ENCODE measurements at places on chromosomes 5 and 9.

GRCh38 chr9:96487029-96487396, 37.0 kb downstream of the HABP4 start:
- no peak for DNase-seq

DNA sequence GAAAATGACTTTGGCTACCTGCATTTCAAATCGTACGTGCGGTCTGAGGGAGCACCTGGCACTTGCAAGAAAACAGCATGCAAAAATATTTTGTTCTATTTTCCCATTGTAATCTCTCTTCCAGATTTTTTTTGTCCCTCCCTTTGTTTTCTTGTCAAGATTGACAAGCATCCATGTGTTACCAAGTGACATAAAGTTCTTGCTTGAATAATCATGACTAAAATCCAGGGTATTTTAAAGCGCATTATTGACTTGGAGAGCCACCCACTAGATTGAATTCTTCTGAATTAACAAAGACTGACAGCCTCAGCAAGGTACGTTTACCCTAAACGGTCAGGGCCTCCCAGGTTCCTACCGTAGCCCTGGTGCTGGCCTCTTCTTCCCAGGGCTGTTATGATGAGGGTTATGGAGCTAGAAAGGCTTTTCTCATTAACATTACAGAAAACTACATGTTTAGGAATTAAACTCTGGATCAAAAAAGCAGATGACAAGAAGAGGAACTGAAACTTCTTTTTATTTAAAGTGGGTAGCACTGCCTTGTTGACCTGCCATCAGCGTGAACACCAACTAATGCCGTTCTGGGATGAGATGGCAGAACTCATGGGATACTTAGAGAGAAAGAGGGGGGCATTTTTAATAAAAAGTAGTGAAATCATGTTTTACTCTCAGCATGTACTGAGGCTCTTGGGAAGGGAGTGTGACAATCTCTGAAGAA, 297.0 kb downstream of the EFNA5 start:
- DNase-seq, result no peak

- DNase-seq, result no peak
Observed at GRCh38 chr5:166287866-166288265, 2003.6 kb upstream of the WWC1 start.

DNA sequence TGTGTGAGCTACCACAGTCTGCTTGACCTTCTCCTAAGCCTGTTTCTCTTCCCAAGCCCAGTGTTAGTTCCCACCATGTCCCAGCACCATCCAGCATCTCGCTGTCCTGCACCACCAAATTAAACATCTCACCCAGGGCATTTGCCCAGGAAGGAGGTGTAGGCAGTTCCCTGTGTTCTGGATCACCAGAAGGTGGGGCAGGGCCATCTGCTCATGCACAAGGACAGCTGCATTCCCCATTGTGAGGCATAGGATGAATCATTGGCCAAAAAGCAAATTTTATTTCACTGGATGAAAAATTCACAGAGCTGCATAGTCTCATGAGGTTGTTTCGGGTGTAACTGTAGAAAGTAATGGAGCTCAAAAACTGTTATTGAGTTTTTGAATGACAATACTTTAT, 89.5 kb upstream of the GRIA1 start:
- no peak for DNase-seq

- DNase-seq, result no peak
Observed at GRCh38 chr5:73233461-73234203, 60.6 kb downstream of the TMEM174 start.

DNA sequence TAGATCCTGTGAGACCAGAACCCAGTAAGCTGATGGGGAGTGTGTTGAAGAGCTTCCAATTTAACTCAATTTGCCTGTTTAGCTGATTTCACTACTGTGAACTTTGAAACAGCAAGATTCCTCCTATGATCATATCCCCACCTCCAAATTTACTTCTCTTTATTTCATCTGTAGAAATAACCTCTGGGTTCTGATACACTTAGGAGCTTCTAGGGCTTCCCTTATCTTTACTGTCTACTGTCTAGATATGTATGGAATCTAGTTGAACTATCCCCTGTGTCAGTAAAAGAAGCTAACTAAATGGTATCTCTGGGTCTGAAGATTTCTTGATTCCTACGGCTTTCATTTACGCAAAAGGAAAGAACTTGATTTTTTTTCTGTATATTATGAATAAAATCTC, 116.8 kb downstream of the GCNT1 start:
- no peak for DNase-seq
